ENCODE measurements at places on chromosomes 13 and 19.

DNA sequence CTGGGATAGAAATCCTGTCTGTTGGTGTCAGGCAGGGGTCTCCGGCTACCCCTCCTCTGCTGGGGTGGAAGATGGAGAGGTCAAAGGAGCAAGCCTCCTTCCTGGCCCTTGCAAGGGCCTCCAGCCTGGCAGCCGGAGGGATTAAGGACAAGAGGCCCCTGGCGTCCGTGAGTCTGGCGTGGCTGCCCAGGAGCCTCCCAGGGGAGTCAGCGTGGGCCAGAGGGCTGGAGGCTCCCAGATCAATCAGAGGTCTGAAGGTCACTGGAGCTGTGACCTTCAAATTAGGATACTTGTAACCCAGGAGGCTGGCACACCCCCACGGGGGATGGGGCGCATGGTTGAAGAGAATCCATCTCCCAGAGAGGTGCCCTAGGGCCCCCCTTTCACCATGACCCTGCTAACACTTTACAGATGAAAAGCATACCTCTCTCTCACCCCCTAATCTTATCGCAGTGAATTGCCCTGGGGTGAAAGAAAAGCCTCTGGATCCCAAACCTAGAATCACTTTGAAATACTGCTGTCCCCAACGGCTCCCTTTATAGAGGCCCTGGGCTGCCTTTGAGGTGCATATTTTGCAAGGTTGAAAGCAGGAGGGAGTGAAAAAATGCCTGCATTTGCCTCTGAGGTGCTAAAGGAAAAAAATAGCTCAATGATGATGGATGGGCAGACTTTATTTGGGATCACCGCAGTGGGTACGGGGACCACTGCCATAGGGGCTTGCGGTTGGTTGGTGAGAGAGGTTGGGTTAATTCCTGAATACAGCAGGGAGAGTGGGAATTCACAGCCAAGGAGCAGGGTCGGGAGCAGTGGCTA, 44.9 kb upstream of the PEG3 start:
- no peak for DNase-seq

DNA sequence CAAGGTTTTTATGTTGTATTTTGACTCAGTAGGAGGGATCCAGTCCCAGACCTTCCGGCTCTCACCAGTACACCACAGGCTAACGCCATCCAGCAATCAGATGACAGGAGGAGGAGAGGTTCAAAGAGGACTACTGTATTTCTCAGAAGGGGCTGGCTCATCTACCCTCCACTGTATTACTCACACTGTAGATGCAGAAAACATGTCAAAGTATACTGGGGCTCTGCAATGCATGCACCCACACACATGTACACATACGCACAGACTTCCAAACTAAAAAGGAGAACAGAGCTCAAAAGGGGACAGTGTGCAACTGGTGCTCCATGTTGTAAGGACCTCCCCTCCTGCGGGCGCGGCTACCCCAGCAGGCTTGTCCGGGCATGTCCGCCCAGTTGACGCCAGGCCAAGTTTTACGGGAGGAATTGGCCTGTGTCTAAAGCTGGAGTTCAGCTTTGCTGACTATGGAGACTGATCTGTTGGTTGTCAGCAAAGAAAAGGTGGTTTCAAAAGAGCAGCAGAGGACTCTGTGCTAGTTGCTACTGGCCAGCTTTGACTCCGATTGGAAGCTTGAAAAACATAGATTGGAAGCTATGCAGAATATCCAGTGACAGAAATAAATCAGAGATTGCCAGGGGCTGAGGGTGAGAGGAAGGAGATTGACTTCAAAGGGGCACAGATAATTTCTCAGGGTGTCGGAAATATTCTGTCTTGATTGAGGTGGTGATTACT, 314.2 kb downstream of the DLEU7 start:
- no peak for DNase-seq

- DNase-seq = no peak
Observed at GRCh38 chr19:50478901-50479715, 2.5 kb upstream of the GARIN5A start.

- DNase-seq = no peak
Observed at GRCh38 chr19:15223649-15224361, 8.4 kb downstream of the EPHX3 start.

- DNase-seq = no peak
Observed at GRCh38 chr13:89310943-89311672, 1639.9 kb downstream of the SLITRK5 start.

DNA sequence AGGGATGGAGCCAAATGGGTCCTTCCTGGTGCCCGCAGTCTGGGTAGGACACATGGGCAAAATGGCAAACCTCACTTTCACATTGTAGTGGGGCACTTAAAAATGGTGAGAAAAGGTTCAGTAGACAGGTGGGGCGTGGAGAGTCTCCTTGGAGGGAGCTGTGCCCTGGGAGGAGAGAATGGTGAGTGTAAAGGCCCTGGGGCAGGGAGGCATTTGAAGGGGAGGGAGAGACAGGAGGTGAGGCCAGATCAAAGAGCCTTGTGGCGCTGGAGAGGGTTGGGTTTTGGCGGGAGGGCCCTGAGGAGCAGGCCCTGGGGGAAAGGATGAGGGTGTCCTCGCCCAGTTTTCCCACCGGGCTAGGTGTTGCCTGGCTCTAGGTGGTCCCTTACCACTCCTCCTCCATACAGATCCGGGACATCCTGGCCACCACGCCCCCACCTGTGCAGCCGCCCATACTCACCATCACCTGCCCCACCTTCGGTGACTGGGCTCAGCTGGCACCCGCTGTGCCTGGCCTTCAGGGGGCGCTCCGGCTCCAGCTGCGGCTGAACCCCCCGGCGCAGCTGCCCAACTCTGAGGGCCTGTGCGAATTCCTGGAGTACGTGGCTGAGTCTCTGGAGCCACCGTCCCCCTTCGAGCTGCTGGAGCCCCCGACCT, 6.3 kb downstream of the MAP1S start:
- no peak for DNase-seq

GRCh38 chr13:102127153-102127552, 274.7 kb downstream of the FGF14 start:
- no peak for DNase-seq

DNA sequence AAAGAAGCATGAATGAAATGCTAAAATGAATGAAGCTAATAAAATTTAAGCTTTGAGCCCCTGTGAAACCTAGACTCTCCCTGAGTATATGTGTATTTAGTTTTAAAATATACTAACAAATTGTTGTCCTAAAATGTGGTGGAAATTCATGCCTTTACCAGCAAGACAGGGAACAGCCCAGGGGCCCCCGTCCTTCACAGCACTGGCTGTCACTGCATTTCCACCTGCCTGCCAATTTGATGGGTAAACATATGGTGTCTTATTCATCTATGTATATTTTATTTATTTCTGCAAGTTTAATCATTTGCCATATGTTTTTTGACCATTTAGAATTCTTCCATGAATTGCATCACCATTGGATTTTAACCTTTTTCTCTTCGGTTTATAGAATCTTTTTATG, 463.7 kb upstream of the NBEA start:
- no peak for DNase-seq

DNA sequence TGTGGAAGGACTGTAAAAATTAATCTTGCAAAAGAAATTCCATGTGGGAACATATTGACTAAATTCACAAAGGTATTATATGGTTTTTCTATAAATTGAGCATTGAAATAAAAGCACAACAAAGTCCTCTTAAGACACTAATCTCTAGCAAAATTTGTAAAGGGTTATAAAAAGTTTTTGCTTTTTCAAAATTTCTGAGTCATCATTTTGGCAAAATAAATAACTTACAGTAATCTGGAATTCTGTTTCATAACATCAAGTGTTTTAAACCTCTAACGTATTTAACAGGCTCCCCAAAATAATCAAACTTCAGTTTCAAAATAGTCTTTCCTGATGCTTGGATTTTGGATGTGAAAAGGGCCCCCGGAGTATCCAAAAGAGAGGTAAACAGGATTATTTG, 26.0 kb downstream of the MED4 start:
- no peak for DNase-seq

DNA sequence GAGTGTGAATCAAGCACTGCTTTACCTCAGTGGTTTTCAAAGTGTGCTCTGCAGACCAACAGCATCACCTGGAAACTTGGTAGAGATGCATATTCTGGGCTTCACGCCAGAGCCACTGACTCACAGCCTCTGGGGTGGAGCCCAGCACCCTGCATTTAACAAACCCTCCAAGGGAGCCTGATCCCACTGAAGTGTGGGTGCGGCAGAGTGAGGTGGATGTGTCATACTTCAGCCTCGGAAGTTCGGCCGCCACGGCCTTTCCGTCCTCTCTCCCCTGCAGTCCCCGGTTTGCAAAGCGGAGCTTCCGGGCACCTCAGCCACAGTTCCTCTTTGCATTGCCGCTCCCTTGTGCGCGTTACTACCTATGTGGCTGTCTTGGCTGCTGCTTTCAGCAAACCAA, 33.3 kb upstream of the MICU2 start:
- no peak for DNase-seq

DNA sequence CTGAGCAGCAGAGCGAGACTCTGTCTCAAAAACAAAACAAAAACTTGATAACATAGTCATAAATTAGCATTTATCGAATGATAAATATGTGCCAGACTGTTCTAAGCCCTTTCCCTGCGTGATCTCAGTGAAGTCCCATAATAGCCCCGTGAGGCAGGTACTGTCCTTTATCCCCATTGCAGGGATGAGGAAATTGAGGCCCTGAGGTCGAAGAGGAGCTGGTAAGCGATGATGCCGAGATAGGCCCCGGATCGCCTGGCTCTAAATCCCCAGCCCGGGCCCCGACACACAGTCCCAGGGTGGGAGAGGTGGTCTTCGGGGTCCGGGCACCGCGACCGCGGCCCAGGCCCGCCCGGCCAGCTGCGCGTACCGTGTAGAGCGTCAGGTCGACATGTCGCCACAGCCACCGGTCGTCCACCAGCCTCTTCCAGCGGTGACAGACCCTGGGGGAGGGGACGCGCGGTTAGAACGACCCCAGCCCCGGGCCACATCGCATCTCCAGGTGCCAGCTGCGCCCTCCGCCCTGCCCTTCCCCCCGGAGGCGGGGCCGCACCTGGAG, 625 bp downstream of the FBXL12 start:
- DNase-seq = no peak

DNA sequence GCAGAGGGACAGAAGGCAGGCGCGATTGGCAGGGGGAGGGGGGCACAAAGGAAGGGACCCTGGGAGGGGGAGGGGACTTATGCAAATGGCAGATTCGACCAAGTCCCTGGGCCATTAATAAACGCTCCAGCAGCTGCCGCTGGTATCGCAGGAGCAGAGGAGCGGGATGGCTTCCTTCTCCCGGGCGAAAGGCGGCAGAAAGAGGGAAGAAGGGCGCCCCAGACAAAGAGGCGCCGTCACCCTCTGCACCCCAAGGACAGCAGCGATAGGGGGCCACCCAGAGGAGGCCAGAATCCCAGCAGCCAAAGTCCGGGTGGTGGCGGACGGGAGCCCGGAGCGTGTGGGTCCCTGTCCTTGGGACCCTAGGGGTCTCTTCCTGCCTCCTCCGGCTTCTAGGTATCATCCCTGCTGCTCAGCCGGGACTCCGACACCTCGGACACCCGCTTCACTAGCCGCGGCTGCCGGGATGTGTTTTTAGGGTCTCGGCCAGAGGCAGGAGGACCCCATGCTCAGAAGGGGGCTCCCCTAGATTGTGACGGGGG, 1.9 kb downstream of the PTPRS start:
- DNase-seq = no peak

- DNase-seq = no peak
Observed at GRCh38 chr19:8552810-8553209, 24.4 kb downstream of the MYO1F start.

GRCh38 chr19:51441410-51442390, 16.6 kb downstream of the SIGLEC8 start:
- no peak for DNase-seq

GRCh38 chr13:41411060-41411459, 46.3 kb upstream of the RGCC start:
- no peak for DNase-seq

DNA sequence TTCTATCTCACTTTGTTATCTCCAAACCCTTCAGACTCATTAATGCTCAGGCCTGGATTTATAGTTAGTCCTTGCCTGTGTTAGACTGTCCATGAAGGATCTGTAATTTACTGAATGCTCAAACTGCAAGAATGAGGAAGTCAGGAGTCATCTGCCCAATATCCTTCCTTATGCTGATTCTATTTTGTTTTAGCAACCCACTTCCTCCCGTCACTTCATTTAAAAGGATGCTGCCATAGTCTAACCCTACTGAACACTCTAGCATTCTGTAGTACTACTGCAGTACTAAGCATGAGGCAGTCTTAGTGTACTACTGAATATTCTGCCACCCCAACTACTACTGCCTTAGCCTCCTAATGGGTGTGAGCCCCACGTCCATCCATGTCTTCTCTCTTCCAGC, 1.5 kb downstream of the FCAR start:
- DNase-seq = no peak

GRCh38 chr13:75369981-75370380, 112.0 kb downstream of the TBC1D4 start:
- no peak for DNase-seq

DNA sequence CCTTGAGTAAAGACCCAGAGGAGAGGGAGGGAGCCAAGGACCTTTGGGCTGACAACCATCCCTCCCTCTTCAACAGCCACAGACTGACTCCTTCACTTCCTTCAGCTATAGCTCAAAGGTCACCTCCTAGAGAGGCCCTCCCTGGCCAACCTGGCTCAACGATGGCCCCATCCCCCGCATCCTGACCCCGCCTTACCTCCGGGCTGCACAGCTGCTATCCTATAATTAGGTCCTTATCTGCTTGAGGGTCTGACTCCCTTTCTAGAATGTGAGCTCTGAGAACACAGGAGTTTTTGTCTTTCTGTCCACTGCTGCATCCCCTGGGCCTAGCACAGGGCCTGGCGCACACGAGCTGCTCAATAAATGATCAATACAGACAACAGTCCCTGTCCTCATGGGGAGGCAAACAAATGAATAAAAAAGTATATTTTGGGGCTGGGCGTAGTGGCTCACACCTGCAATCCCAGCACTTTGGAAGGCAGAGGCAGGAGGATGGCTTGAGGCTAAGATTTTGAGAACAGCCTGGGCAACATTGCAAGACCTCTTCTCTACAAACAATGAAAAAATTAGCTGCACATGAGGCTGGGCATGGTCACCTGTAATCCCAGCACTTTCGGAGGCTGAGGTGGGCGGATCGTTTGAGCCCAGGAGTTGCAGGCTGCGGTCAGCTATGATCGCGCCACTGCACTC, 6.6 kb upstream of the LGALS4 start:
- DNase-seq = no peak

DNA sequence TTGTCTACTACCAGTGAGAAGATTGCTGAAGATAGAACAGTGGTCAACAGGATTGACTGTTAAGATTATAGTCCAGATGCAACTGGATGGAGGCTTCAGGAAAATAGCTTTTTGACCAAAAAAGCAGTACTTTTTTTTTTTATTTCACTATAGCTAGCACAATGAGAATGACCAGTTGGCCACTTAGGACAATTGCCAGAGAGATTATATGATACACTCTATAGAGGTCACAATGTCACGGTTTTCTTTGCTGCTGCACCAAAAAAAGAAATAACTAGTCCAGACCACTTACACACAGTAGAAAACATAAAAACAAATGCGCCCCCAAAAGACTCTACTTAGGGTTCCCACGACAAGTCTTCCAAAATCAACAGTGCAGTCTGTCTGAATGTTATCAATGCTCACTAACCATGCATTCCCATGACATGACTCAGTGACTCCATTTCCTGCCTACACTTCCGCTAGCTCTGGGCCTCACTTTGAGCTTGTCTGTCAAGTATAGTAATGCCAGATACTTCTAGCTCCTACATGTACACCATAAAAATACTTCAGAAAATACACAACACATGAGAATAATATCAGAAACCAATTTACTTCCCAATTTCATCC, 209.1 kb upstream of the STARD13 start:
- no peak for DNase-seq

All from esophagus squamous epithelium (tissue), 5 donors.